ENCODE measurements at places on chromosomes 7 and 10.

GRCh38 chr10:48759113-48759901 lies 74.6 kb downstream of the WDFY4 start:
- DNase-seq = no peak

DNA sequence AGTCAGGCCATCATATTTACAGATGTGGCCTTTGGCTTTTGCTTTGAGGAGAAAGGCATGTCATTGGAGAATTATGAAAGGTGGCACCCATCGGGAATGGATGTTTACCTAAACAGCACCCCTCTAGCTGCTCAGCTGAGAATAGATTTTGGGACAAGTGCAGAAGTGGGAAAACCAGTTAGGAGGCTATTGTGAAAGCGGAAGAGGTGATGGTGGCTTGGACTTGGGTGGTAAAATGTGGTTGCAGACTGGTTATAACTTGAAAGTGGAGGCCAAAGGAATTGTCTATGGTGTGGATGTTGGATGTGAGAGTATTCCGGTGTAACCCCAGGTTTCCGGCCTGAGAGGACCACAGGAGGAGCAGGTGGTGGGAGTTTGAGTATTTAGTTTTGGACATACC lies 5.2 kb upstream of the SLC12A9 start:
- DNase-seq = no peak

DNA sequence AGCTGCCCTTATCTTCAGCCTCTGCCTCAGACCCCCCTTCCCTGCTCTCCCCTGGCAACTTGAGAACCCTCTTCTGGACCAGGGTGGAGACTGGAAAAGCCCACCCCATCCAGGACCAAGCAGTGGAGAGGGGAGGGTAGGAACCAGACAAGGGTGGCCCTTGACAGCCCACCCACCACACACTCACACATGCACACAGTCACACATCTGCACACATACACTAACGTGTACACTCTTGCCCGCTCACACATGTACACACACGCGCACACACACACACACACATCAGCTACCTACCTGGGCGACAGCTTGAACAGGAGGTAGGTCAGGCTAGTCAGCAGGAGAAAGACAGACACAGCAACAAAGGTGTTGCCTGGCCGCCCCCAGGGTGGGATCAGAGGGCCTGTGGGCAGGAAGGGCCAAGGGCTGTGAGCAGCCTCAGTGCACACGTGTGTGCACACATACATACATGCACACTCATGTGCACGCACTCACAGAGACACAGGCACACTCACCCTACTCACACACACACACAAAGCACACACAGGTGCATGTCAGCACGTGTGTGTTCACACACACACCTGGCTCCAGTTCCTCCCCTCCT lies 34.9 kb upstream of the TUBB8 start:
- DNase-seq = no peak

DNA sequence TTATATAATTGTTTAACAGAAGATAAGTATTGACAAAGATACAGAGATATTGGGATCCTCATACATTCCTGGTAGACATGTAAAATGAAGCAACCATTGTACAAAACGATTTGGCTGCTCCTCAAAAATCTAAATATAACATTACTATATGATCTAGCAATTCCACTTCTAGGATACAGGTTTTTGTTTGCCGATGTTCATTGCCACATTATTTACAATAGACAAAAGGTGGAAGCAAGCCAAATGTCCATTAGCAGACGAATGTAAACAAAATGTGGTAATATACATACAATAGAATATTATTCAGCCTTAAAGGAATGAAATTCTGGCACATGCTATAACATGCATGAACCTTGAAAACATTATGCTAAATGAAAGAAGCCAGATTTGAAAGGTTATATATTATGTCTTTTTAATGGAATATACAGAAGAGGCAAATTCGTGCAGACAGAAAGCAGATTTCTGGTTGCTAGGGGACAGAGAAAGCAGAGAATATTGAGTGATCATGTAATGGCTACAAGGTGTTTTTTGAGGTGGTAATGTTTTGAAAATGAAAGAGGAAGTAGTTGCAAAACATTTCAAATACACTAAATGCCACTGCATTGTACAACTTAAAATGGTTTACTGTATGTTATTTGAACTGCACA lies 44.9 kb downstream of the POLR1F start:
- no peak for DNase-seq

GRCh38 chr7:129090300-129090907 lies 35.5 kb upstream of the TNPO3 start:
- DNase-seq = no peak

GRCh38 chr10:98684019-98684899 lies 237.5 kb upstream of the HPS1 start:
- no peak for DNase-seq

DNA sequence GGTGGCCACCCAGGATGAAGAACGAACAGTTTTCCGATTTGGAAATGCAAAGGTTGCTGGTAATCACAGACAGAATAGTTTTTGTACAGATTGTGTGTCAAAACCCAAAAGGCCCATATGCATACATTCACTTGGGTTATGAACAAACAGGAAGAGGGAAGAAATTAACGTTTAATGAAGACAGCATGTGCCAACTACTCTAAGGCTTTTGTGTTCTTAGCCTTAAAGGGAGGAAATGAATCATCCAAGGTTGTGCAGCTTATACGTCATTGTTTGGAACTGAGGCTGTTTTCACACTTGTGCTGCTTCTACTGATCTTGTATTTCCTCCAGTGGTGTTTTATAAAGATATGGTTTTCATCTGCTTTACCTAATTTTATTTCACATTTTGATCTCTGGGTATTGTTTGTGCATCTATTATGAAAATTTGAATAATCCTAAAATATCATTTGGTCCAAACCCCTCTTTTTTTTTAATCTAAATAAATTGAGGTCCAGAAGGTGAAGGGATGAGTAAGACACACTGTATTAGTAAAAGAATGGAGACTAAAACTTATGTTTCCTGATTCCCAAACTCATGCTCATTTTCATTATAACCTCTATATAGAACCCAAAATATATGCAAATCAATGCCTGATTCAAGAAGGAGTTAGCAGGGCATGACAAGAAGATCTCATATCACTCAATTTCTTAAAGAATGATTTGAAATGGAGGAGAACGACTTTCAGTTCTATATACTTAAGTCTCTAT lies 373.1 kb downstream of the THSD7A start:
- peak; percentile 49 for DNase-seq

DNA sequence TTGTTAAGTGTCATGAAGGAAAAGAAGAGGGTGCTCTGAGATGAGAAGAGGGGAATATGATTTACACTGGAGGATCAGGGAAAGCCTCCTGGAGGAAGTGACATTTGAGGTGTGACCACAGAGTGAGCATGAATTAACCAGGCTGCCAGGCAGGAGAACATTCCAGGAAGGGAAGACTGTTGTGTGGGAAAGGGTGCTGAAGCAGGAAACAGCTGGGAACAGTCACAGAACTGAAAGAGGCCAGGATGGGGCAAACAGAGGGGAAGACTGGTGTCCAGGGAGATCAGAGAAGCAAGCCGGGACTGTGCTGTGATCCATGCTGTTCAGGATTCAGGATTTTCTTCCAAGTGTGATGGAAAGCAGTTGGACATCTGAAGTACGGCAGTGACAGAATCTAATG lies 14.9 kb downstream of the HIPK2 start:
- DNase-seq = no peak

GRCh38 chr10:49601857-49602256 lies 8.3 kb upstream of the SLC18A3 start:
- DNase-seq = no peak

DNA sequence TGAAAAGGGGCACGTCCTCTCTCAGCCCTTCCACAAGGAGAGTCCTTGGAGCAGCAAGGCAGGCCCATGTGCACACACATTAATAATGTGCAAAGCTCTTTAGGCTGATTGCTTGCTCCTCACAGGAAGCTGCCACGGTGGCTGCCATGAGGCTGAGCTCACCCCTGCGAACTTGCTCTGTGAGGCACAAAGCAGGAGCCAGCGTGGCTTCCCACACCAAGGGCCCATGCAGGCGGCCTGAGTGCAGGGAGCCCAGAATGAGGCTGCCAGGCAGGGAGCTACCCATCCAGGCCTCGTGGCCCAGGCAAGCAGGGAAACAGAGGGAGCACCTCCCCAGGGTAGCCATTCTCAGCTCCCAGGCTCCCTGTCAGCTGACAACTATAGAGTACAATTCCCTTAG lies 242.9 kb downstream of the GRID1 start:
- no peak for DNase-seq

GRCh38 chr7:123372368-123372767 lies 162.0 kb downstream of the IQUB start:
- no peak for DNase-seq

DNA sequence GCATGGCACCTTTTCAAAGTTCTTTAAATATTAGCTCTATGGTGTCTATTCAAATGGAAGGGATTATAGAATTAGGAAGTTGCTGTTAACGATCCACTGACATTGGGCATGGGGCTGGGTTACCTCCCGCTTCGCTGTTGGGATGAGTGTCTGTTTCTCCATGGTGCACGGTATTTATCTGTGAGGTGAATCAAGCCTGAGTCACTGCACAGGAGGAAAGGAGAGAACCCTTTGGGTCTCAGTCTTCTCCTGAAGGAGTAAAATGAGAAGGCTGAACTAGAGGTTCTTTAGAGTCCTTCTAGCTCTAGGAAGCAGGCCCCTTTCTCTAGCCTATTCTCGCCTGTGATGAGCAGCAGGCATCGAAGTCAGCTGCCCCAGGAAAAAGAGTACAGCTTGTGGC lies 7.3 kb downstream of the JCAD start:
- DNase-seq = no peak

DNA sequence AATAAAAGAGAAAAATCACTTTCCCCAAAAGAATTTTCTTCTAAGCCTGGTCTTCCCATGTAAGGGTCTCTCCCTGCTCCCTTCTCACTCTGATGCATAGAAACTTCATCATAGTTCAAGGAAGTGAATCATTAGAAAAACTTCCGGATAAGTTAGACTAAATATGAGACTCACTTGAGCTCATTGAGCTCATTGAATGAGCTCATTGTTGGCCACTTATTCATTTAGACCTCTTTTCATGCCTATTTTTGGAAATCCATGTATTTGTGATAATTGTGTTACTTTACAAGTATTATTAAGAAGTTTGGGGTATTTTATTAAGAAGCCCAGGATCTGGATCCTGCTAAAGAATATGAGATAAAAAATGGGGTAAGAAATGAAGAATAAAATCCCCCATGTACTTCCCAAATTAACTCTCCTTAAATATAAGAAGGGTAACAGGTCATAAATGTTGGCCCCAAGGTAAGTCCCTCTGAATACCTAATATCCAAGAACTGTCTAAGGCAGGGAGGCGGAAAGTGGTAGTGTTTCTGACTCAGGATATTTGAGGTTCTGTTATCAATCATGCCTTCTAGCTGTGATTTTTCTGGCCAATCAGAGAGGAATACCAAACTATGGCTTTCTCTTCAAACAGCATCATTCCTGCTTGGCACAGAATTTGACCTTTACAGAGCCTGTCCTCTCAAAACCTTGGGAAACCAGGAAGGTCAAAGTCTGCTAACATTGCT lies 236.5 kb upstream of the PTN start:
- DNase-seq = no peak

- DNase-seq = no peak
Measured at GRCh38 chr10:70565556-70566514, 36.7 kb downstream of the PRF1 start.

DNA sequence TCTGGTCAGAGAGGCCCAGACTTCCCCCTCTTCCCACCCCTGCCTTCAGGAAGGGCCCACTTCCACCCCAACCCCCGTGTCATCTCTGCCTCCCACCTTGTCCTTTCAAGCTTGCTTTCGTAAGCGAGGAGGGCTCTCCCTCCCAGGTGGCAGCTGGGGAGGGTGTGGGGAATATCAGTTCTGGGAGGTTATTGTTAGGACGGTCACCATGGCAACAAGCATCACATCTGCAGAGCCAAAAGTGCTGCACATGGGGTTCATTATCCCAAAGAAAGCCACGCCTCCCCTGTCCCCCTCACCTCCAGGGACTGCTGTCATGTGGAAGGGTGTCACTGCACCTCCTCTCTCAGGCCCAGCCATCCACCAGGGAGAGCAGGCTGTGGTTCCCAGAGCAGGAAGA lies 2.6 kb upstream of the CAMK2B start:
- DNase-seq = no peak

GRCh38 chr10:113232928-113233511 lies 283.0 kb downstream of the TCF7L2 start:
- no peak for DNase-seq
